ENCODE measurements at places on chromosomes 6 and 20.

GRCh38 chr6:155212616-155213380 lies 51.0 kb upstream of the CLDN20 start:
- DNase-seq = no peak

- no peak for DNase-seq
These were observed 31.4 kb downstream of the SLC22A2 start for GRCh38 chr6:160227038-160227768.

GRCh38 chr6:1610497-1611321 lies 994 bp downstream of the FOXC1 start:
- no peak for DNase-seq

GRCh38 chr6:109336221-109336961 lies 45.9 kb downstream of the CD164 start:
- no peak for DNase-seq

DNA sequence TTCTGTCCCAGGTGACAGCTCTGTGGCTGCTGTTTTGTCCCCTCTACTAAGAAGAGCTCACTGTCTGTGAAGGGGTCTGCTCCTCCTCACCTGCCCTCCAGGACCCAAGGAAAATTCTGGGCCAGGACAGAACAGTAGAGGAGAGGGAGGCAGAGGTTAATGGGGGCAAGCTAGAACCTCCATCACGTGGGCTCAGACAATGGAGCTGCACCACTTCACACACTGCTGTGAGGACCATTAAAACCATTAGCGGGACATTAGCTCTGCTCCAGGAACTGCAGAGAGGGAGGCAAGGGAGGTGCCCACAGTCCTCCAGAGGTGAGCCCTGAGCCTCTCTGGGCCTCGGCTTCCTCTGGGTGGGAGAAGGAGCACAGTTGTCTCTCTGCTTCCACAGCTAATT lies 78.4 kb downstream of the NOL4L start:
- no peak for DNase-seq

DNA sequence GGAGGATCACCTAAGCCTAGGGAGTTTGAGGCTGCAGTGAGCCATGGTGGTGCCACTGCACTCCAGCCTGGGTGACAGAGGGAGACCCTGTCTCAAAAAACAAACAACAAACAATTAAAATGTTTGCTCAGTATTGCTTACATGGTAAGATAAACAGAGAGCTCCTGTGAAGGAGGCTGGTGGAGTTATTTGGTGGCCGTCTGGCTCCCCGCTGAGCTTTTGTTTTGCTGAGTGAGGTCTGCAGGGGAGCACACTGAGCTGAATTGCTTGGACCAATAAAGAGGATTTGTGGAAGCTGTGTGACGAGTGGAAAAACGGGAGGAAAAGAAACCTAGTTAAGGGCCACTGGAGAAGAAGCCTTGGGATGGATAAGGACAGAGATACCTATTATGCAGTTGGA lies 41.1 kb upstream of the BMP6 start:
- no peak for DNase-seq

DNA sequence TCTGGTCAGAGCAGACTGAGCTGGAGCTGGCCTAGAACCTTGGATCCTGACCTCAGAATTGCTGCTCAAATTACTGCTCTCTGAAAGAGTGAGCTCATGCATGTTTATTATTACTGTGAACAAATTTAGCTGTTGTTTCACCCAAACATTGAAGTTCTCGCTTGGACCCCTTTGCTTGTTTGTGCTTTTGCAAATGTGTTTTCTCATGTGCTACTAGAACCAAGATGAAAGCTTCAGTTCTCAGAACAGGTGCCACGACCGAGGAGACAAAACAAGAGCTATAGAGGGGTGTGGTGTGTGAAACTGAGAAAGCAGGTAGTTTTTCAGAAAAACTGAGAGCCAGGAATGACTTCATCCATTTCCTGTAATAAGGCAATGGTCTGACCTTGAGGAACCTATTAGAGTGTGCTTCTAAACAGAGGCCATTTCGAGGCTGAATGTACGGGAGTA lies 50.0 kb upstream of the ESR1 start:
- DNase-seq = no peak

- no peak for DNase-seq
These were observed 52.1 kb upstream of the BHLHE23 start for GRCh38 chr20:63058696-63059335.

GRCh38 chr6:5846889-5847288 lies 159.8 kb downstream of the NRN1 start:
- DNase-seq = no peak

- no peak for DNase-seq
These were observed 55.4 kb downstream of the ANKRD60 start for GRCh38 chr20:58173091-58173490.

- DNase-seq = no peak
These were observed 44.1 kb downstream of the BLTP3A start for GRCh38 chr6:34836008-34836407.

GRCh38 chr6:111844376-111844775 lies 28.9 kb downstream of the FYN start:
- no peak for DNase-seq

GRCh38 chr6:25336996-25337395 lies 57.8 kb downstream of the CARMIL1 start:
- no peak for DNase-seq

DNA sequence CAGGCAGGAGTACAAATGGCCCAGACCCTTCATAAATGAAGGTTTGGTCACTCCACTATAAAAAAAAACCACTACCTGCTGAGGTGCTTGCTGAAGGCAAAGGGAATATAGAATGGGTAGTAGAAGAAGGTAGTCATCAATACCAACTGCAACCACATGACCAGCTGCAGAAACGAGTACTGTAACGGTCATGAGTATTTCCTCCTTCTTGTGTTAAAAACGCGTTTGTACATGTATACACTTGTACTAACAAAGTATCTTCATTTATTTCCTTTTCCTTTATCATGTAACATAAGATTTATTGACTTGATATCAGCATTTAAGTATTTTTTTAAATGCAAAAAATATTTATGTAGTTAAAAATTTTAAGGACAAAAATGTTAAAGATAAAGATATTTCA lies 238.6 kb downstream of the TFAP2B start:
- no peak for DNase-seq

DNA sequence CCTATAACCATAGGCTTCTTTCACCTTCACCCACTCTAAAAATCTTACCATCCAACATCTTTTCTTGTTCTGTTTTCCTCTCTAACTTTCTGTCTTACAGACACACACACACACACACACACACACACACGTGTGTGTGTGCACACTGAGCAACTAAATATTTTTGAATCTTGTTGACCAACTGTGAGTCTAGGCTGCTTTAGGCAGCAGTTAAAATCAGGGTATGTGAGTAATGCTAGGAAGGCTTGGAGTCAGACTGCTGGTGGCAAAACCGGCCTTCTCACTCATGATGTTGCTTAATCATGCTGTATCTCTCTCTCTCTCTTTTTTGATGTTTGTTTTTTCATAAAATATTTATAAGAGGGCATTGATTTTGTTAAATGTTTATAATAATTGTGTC lies 103.1 kb upstream of the TBX18 start:
- DNase-seq = no peak

DNA sequence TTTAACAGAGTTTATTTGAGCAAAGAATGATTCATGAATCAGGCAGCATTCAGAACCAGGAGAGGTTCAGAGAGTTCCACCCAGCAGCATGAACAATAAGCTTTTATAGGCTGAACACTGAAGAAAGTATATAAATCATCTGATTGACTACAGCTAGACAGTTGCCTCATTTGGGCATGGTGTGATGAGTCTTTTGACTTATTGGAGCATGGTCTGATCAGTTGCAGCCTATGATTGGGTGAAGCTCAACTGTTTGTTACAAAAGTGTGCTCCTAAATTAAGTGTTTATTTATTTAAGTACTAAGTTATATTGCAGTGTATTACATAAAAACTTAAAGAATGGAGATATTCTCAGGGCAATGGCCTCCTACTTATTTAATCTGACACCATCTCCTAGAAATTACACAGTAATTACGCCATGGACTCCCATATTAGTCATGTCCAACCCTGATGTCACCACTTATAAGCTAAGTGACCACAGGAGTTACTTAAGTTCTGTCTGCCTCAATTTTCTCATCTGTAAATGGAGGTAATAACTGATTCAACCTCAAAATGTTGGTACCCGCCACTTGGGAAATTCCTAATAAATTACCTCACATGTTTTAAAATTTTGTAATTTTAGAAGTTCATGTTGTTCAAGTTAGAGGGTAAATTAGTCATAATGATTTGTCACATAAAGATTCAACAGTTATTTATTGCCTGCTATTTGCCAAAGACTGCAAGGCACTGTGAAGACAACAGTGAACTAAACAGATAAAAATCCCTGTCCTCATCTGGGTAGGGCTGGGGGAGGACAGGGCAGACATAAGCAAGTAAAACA lies 15.2 kb upstream of the ROS1 start:
- DNase-seq = no peak

GRCh38 chr6:170180671-170181337 lies 110.1 kb downstream of the DLL1 start:
- no peak for DNase-seq

DNA sequence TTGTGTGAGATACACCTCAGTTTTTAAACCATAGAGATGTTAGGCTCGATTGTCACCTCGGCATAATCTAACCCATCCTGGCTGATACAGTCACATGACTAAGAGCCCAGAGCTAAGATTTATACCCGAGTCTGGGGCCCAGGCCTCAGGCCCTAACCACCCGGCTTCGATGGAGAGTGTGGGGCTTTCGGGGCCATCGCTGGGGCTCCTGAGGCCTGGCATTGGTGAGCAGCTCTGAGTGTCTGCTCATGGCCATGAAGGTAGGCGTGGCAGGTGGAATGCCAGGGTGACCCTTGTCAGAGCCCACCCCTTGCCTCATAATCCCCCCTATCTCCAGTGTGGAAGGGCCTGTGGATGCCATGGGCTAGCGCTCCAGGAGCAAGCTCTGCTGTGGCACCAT lies 164.3 kb downstream of the BMP7 start:
- no peak for DNase-seq

All from stimulated activated CD4-positive, alpha-beta T cell treated with anti-CD3 and anti-CD28 coated beads, Interleukin-2, amount 100 ng/mL, for 4 hours (primary cell).